ENCODE measurements at places on chromosomes 16 and 17. TPM values are rescaled to one million over a fixed set of nuclear protein-coding genes. Genes with fewer than 3 reads are reported as not detected.

KIF18B gene
- under 0.01 TPM for total RNA-seq

MAPT gene
- total RNA-seq: under 0.01 TPM

WNT9B gene
- not detected for total RNA-seq

HS3ST3A1 gene
- 0.07 TPM for total RNA-seq

NTN3 gene
- 0.21 TPM for total RNA-seq

TMEM92 gene
- total RNA-seq: 0.34 TPM

KATNB1 gene
- total RNA-seq: 31.4 TPM

CDRT4 gene
- 0.34 TPM for total RNA-seq

ACSM2A gene
- not detected for total RNA-seq

GRAPL gene
- not detected for total RNA-seq

CD300LG gene
- total RNA-seq: not detected

XAF1 gene
- total RNA-seq: 20.1 TPM

COX6A2 gene
- total RNA-seq: not detected

ACSF2 gene
- total RNA-seq: 37.2 TPM

RNF151 gene
- total RNA-seq: not detected

AOC3 gene
- total RNA-seq: under 0.01 TPM

AKAP10 gene
- total RNA-seq: 21.2 TPM

STH gene
- total RNA-seq: not detected

GAS2L2 gene
- 0.07 TPM for total RNA-seq

KCNG4 gene
- not detected for total RNA-seq

GFAP gene
- under 0.01 TPM for total RNA-seq

CALB2 gene
- 0.21 TPM for total RNA-seq

SPNS3 gene
- total RNA-seq: not detected

TLK2 gene
- 62.1 TPM for total RNA-seq

HBA2 gene
- not detected for total RNA-seq

MTSS2 gene
- total RNA-seq: 73.8 TPM

DNAI2 gene
- total RNA-seq: 0.07 TPM

ZNF423 gene
- under 0.01 TPM for total RNA-seq

SNAI3 gene
- not detected for total RNA-seq

OTOA gene
- under 0.01 TPM for total RNA-seq

All from nasal cavity respiratory epithelium epithelial cell of viscerocranial mucosa (primary cell).